HuH-7.5 (cell line): ENCODE measurements at places on chromosomes 4 and X.

DNA sequence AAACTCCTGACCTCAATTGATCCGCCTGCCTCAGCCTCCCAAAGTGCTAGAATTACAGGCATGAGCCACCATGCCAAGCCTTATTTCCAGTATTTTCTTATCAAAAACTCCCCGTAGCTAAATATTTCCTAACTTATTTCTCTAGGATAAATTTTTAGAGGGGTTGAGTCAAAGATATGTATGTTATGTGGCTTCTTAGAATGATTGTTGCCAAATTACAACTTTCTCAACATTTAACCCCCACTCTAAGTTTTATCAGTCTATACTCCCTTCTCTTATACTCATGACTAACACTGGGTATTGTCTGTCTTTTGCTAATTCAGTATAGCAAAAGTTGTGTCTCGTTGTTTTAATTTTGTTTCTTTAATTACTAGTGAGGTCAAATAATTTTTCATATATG is 187.7 kb upstream of the LNX1 start:
- no peak for DNase-seq

DNA sequence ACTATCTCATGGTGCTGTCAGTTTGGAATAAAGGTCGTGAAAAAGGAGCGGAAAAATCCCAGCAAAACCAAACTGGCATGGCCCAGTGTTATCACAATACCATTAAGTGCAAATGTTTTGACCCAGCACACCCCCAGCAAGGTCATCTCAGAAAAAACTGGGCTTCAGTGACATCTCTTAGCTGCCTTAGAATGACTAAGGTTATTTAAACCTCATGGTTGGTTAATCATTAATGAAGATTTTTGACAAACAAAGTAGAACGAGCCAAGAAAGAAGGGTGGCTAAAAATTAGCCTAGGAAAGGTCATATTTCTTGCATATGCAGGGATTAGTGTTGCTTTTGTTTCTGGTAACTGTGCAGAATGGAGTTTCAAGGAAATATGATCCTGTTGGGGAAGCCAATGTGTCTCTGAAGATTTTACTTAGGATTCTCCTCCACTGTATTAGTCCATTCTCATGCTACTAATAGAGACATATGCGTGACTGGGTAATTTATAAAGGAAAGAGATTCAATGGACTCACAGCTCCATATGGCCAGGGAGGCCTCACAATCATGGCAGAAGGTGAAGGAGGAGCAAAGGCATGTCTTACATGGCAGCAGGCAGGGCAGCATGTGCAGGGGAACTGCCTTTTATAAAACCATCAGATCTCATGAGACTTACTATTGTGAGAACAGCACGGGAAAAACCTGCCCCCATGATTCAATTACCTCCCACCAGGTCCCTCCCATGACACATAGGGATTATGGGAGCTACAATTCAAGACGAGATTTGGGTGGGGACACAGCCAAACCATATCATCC is 83.5 kb downstream of the CHRNA9 start:
- DNase-seq, result peak; percentile 38

DNA sequence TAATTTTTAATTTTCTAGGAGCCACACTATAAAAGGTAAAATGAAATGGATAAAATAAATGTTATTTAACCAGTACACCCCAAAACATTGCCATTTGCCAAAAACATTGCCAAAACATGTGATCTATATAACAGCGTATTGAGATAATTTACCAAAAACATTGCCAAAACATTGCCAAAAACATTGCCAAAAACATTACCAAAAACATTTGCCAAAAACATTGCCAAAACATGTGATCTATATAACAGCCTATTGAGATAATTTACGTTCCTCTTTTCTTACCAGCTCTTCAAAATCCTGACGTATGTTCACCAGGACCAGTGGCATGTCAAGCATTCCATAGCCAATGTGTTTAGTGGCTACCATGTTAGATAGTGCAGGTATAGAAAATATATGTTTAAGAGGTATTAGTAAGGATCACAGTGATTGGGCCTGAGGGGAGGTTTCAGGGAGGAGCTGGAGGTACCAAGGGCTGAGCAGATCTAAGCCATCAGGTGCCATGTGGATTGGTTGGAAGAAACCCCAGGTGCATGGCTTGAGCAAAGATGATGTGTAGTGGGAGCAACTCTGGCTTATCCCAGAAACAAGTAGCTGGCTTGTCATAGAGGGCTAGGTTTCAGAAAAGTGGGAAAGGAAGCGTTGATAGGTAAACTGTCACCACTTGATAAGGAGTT is 42.6 kb downstream of the RAPGEF2 start:
- DNase-seq, result no peak

- no peak for DNase-seq
Measured at GRCh38 chr4:18444206-18444605, 422.7 kb upstream of the LCORL start.

DNA sequence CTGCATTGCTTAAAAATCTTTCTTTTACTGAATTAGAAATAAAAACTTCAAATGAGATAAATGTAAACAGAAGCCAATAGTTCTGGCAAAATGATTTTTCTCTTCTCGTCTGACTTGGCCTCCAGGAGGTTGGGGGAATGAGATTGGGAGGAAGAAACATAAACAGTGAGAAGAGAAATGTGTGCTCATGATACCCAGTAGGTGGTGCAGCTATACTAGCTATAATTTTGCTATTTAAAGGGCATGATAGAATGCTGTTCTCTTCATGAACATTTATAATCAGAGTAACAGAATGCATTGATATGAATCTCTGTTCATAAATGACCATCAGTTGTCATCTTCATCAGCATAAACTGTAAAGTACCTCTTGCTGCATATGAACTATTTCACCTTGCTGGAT is 85.5 kb downstream of the TACR3 start:
- DNase-seq, result no peak

GRCh38 chrX:50206753-50207152 is 2.2 kb downstream of the CCNB3 start:
- no peak for DNase-seq

GRCh38 chr4:13523591-13524503 is 20.5 kb downstream of the NKX3-2 start:
- peak; percentile 6 for DNase-seq
